ENCODE measurements at places on chromosomes 11 and 22.

DNA sequence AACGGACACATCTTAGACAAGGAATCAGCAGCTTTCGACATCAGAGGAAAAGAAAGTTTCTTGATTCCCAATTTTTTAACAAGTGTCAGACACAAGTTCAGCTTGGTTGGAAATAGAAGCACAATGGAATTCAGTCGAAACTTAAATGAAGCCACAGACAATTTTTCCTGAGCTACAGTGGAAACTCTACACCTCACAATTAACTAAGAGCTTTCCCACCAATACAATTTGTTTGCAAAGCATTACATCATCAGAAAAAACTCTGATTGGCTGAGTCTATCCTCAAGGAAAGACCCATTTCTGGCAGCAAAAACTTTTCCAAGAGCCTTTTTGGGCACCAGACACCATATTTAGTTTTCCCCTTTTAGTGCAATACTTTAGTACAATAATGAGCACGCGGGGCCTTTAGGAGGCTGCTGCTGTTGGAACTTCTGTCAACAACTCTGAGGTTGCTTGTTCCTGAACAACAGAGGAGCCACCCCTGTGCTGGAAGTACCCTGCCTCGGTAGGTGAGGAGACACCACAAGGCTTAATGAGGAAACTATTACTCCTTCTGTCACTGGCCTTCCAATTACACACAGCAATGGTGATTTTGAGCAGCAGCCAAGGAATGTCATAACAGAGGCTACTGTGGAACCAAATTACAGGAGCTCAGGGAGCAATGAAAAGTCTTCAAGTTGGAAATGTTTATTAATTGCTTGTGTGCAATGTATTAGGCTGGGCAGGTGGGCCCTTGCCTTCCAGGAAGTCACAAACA is 61.9 kb upstream of the BARX2 start:
- no peaks in the 10 kb centered on the region for H3K36me3 ChIP-seq
- no peaks in the 10 kb centered on the region for H3K27me3 ChIP-seq
- no peaks in the 10 kb centered on the region for H3K4me1 ChIP-seq
- H3K27ac ChIP-seq: no peak overlapping the region
- DNase-seq: no peak
- no peak overlapping the region for H3K4me3 ChIP-seq

GRCh38 chr11:5507177-5507932 is 2.4 kb downstream of the UBQLN3 start:
- DNase-seq: no peak
- H3K4me3 ChIP-seq: no peak overlapping the region
- H3K27me3 ChIP-seq: no peaks in the 10 kb centered on the region
- no peaks in the 10 kb centered on the region for H3K4me1 ChIP-seq

DNA sequence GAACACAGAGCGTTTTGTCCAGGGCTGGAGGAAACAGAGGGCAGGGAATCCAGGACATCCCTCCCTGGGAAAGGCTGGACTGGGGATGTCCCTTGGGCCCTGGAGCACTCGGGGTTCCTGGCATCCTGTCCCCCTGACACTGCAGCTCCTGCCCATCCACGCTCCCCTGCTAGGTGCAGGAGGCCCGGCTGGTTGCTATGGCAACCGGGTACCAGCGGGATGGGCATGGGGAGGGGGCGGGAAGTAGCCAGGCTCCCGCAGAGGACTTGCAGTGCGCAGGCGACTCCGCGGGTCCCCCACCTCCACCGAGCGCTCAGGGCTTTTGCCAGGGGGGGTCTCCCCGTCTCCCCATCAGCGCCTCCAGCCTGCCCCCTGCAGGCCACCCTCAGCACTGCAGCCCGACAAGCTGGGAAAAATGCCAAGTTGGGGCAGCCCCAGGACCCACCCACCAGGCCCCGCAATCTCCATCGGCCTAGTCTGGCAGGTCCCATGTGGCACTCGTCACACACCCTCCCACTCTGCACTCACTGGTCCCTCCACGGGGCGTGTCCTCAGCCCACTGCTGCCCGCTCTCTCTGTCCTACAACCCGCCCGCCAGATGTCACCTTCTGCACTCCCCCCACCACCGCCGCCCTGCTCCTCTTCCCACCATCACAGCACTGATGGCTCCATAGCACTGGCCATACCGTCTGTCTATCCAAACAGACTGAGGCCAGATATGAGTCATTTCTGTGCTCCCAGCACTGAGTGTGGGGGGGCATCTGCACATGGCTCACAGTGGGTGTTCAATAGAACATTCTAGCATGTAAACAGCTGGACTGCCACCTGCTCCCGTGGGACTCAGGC is 31.5 kb downstream of the KIAA0930 start:
- no peaks in the 10 kb centered on the region for H3K36me3 ChIP-seq
- H3K4me3 ChIP-seq: no peak overlapping the region
- no peaks in the 10 kb centered on the region for H3K27me3 ChIP-seq
- DNase-seq: no peak
- no peak overlapping the region for H3K27ac ChIP-seq
- peaks cover 2% of the 10 kb centered on the region for H3K4me1 ChIP-seq

DNA sequence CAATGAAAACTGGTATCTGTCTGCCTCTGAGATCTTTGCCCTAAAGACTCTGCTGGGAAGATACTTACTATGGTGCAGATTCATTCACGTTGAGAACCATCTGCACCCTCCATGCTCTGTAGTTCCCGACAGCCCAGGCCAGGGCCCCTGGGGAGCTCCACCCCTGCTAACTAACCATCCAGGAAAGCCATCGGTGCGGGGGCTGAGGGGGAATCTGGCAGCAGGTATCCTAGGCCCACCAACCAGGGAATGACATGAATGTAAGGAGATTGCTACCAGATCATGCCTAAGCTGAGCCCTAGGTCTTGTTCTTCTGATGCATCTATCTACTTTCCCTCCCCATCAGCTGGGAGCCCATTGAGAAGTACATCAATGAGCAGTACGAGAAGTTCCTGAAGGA is 11.3 kb upstream of the WBP2NL start:
- H3K4me1 ChIP-seq: no peaks in the 10 kb centered on the region
- H3K27me3 ChIP-seq: no peaks in the 10 kb centered on the region
- H3K4me3 ChIP-seq: no peak overlapping the region
- H3K27ac ChIP-seq: no peak overlapping the region

DNA sequence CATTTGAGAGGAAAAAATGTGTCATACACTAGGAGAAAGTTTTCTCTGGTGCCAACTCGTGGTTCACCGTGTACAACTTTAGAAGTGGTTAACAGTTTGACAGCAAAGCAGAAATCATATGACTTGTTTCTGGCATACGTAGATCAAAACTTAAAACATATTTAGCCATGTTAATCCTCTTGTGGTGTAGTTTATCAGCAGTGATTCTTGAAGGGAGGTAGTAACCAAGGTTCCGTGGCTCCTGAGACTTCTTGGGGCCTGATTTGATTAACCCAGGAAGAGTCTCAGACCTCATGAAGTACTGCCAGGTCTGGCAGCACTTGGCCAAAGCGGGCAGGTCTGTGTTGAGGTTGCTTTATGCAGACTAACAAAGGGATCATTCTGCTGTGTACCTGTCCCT is 40.5 kb downstream of the SREBF2 start:
- H3K27me3 ChIP-seq: no peaks in the 10 kb centered on the region
- DNase-seq: no peak
- H3K4me1 ChIP-seq: no peaks in the 10 kb centered on the region
- no peak overlapping the region for H3K4me3 ChIP-seq
- H3K36me3 ChIP-seq: peaks cover 26% of the 10 kb centered on the region

- no peak overlapping the region for H3K27ac ChIP-seq
- no peak for DNase-seq
- no peaks in the 10 kb centered on the region for H3K36me3 ChIP-seq
- H3K4me3 ChIP-seq: no peak overlapping the region
Observed at GRCh38 chr11:40285558-40285957, 1173.9 kb downstream of the LRRC4C start.

- H3K36me3 ChIP-seq: no peaks in the 10 kb centered on the region
- H3K4me1 ChIP-seq: peaks cover 2% of the 10 kb centered on the region
- peak overlapping the region; percentile 71 for H3K4me3 ChIP-seq
- peak; percentile 96 for DNase-seq
Observed at GRCh38 chr11:76782531-76783293, 444 bp upstream of the TSKU start.

DNA sequence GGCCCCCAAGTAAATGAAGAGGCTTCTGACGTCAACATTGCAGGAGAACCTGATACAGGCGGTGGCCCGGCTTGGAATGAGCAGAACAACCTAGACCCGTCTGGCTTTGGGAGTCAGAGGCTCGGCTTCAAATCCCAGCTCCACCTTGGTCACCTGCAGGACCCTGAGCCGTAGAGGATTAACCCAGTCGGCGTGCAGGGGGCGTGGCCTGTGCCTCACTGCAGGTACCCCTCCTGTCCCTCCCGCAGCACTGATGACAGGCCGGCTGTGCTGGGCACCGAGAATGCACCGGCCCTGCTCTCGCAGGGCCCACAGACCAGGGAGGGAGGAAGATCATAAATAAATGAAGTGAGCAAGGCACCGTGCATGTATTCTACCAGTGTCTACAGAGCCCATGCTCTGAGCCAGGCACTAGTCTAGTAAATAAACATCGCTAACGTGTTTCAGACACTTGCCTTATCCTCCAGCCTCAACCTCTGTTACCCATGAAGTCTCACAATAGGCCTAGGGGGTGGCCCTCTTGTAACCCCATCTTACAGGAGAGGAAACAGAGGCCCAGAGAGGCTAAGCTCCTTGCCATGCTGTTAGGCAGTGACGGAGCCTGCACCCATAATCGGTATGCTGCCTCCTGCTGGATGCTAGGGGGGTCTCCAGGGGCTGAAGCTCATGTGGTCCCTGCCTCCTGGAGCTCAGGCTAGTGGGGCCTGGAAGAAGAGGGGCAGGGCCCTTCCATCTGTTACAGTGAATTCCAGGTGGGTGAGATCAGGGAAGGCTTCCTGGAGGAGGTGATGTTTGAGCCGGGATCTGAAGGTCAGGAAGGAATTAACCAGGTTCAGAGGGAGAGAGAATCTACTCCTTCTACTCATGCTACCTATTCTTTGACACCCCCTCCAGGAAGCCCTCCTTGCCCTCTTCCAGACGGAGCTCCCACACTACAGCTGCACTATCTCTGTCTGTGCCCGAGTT is 53.4 kb downstream of the RTL6 start:
- H3K4me1 ChIP-seq: no peaks in the 10 kb centered on the region
- H3K36me3 ChIP-seq: no peaks in the 10 kb centered on the region
- DNase-seq: peak; percentile 55
- no peaks in the 10 kb centered on the region for H3K27me3 ChIP-seq
- H3K27ac ChIP-seq: no peak overlapping the region
- no peak overlapping the region for H3K4me3 ChIP-seq

GRCh38 chr11:94885581-94885980 is 87.8 kb downstream of the CWC15 start:
- no peak overlapping the region for H3K27ac ChIP-seq
- H3K27me3 ChIP-seq: no peaks in the 10 kb centered on the region
- no peaks in the 10 kb centered on the region for H3K36me3 ChIP-seq
- no peaks in the 10 kb centered on the region for H3K4me1 ChIP-seq
- no peak for DNase-seq

- no peak overlapping the region for H3K27ac ChIP-seq
- peaks cover 18% of the 10 kb centered on the region for H3K27me3 ChIP-seq
- no peak for DNase-seq
- no peaks in the 10 kb centered on the region for H3K36me3 ChIP-seq
- no peaks in the 10 kb centered on the region for H3K4me1 ChIP-seq
Observed at GRCh38 chr11:133529807-133530500, 2.3 kb downstream of the OPCML start.

GRCh38 chr11:110968348-110969062 is 256.3 kb upstream of the ARHGAP20 start:
- H3K27ac ChIP-seq: no peak overlapping the region
- no peaks in the 10 kb centered on the region for H3K36me3 ChIP-seq
- no peaks in the 10 kb centered on the region for H3K27me3 ChIP-seq
- no peak for DNase-seq
- no peaks in the 10 kb centered on the region for H3K4me1 ChIP-seq
- no peak overlapping the region for H3K4me3 ChIP-seq

GRCh38 chr11:2099516-2100349 is 39.5 kb downstream of the IGF2 start:
- no peaks in the 10 kb centered on the region for H3K27me3 ChIP-seq
- H3K36me3 ChIP-seq: no peaks in the 10 kb centered on the region
- no peaks in the 10 kb centered on the region for H3K4me1 ChIP-seq
- no peak overlapping the region for H3K4me3 ChIP-seq
- peak; percentile 75 for DNase-seq
- no peak overlapping the region for H3K27ac ChIP-seq

DNA sequence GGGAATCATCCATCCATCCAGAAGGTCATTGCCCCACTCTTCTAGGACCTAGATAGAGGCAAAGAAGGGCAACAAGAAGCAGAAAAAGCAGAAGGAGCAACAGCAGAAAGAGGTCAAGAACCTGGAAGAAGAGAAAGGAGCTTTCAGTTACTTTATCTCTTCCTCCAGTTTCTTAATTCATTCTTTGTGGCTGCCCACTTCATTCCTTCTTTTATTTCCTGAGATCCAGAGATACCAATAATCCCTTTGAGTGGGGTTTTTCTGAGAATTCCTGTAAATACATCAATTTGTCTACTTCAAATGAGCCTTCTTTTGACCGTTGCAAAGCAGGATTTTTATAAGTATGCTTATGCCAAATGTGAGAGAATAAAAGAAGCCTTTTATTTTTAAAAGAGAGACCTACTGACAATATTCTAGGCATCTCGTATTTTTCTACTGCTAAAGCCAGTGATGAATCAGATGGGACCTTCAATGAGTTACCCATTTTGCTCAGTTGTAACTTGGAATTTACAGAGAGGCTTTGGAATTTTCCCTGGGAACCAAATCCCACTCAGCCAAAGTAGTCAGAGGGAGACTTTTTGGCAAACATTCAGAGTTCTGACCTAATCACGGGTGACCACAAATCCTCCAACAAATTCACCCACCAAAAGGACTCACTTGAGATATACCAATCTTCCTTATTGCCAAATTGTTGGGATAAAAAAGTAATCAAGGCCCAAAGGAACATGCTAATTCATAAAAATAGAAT is 54.9 kb downstream of the ZC3H12C start:
- no peaks in the 10 kb centered on the region for H3K36me3 ChIP-seq
- H3K4me1 ChIP-seq: no peaks in the 10 kb centered on the region
- no peak for DNase-seq
- no peak overlapping the region for H3K4me3 ChIP-seq
- no peak overlapping the region for H3K27ac ChIP-seq

DNA sequence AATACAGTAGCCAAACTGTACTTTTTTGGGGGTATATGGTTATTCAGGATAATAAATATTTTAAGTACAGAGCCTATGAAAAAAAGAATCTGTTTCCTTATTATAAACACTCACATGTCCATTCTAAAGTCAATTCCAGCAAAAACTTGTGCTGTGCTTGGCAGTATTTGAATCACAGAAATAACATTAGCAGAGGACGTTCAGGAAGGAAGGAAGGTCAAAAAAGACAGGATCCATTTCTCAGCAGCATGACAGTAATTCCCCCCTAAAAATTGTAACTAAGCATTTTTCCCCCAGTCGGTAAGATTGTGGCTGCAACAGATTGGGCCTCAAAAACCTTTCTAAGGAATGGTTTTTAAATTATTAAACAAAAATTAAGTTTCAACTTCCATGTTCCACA is 124.8 kb downstream of the ATG16L2 start:
- no peaks in the 10 kb centered on the region for H3K36me3 ChIP-seq
- DNase-seq: no peak
- H3K4me1 ChIP-seq: no peaks in the 10 kb centered on the region
- no peak overlapping the region for H3K4me3 ChIP-seq

- H3K27me3 ChIP-seq: no peaks in the 10 kb centered on the region
- no peak overlapping the region for H3K27ac ChIP-seq
- no peaks in the 10 kb centered on the region for H3K36me3 ChIP-seq
- H3K4me3 ChIP-seq: no peak overlapping the region
- DNase-seq: no peak
Observed at GRCh38 chr11:130592056-130592455, 143.6 kb downstream of the ADAMTS15 start.

GRCh38 chr11:82701847-82702520 is 31.7 kb downstream of the FAM181B start:
- no peak overlapping the region for H3K4me3 ChIP-seq
- H3K4me1 ChIP-seq: no peaks in the 10 kb centered on the region
- DNase-seq: peak; percentile 80
- H3K36me3 ChIP-seq: no peaks in the 10 kb centered on the region

All from kidney (tissue), 22 donors.